ENCODE measurements at places on chromosomes 2 and 18.

GRCh38 chr2:27809761-27810241 lies 38.3 kb downstream of the MRPL33 start:
- DNase-seq: no peak

GRCh38 chr18:60059216-60059615 lies 159.4 kb downstream of the PMAIP1 start:
- DNase-seq: no peak

- DNase-seq: no peak
Measured at GRCh38 chr2:59756150-59756549, 797.3 kb downstream of the BCL11A start.

- no peak for DNase-seq
Measured at GRCh38 chr2:109516445-109517117, 97.2 kb downstream of the SEPTIN10 start.

DNA sequence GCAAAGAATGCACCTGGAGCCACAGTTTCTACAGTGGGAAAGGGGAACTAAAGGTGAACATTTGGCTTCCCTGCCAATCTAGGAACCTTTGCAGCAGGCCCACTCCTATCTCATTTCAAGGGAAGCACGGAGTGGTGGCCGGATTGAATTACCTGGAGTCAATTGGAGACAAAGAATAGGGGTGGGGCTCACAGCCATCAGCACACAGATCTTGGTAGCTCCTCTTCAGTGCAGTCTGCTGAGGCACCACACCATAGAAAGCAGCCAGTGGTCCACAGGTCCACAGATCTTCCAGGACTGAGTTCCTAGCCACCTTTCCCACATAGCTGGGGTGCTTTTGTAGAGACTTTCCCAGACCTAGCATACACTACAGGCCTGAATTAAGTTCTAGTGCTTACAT lies 43.5 kb upstream of the NXPH2 start:
- DNase-seq: no peak

DNA sequence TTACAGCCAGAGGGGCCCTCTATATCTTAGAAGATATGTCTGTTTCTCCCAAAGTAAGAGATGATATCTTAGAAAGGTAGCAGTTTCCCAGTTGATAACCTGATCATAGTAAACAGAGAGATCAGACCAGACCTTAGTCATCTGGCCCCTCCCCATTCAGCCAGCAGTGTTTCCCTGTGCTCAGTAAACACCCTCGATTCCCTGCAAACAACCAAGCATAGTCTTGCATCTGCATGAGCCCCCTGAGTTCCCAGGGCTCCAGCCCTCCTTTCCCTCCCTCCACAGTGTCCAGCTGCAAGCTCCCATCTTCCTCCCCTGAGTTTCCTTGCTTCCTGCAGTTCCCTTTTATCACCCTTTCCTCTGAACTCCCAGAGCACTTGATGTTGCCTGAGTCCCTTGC lies 20.3 kb downstream of the NRP2 start:
- no peak for DNase-seq

DNA sequence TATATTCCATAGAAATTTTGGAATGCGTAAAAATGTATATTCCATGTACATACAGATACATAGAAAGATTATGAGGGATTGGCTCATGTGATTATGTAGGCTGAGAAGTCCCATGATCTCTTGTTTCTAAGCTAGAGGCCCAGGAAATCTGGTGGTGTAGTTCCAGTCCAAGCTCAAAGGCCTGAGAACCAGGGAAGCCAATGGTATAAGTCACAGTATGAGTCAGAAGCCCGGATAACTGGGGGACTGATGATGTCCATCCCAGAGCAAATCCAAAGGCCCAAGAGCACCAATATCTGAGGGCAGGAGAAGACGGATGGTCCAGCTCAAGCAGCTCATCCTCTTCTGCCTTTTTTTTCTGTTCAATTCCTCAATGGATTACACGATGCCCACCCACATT lies 385.0 kb upstream of the KLHL29 start:
- DNase-seq: no peak

All from amygdala (tissue), 56 donors.